Panc1 (cell line): ENCODE measurements at places on chromosomes 5 and 9. TPM values are rescaled to one million over a fixed set of nuclear protein-coding genes. Genes with fewer than 3 reads are reported as not detected.

AGTPBP1 gene
- total RNA-seq: 11.6 TPM

IL31RA gene
- total RNA-seq: 3.1 TPM

PCSK1 gene
- not detected for total RNA-seq

NUP214 gene
- total RNA-seq: 34.9 TPM

ARID3C gene
- total RNA-seq: 0.33 TPM

GPR151 gene
- not detected for total RNA-seq
